Activated CD4-positive, alpha-beta T cell treated with anti-CD3 and anti-CD28 coated beads, Interleukin-2, amount 50 U/mL, for 16 hours (primary cell): ENCODE measurements at places on chromosomes 16 and 17.

DNA sequence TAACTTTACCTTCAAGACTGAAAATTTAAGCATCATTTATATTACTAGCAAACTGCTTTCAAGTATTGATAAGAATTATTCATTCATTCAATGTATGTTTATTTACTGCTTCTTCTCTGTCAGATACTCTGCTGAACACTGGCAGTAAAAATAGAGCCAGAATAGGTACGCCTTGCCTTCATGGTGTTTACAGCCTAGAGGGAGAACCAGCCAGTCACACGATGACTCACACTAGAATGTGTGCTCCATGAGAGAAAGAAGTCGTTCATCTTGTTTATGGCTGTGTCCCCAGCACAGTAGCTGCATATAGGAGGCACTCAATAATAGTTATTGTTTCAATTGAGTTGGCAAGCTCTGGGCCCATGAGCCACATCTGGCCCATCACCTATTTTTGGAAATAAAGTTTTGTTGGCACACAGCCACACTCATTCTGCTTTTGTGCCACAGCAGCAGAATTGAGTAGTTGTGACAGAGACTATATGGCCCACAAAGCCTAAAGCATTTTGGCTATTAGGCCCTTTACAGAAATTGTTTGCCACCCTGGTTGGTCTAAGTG lies 84.2 kb downstream of the TMC6 start:
- no peak for DNase-seq

DNA sequence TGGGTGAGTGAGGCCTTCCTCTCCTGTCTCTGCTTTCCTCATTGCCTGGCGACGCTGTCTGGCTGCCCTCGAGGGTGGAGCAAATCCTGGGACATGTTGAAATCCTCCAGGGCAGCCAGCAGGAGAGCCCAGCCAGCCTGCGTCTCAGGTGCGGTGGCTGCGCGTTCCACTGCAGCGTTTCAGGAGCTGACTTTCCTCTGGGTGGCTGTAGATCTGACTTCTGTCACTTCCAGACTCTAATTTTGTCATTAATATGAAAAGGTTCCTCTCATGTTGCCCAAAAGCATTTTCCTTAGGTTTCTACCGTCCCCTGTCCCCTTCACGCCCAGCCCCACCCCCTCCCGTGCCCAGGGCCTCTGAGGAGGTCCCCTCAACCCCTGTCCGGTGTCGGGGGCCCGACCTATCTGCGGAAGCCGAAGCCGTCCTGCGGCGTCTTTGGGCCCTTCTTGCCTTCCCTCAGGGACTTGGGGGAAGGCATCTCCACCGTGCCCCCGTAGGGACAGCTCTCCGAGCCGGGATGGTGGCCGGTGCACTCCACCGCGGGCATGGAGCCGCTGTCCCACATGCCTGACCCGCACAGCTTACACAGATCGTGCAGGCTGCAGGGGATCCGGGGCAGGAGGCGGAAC lies 95.1 kb downstream of the TBC1D16 start:
- no peak for DNase-seq

DNA sequence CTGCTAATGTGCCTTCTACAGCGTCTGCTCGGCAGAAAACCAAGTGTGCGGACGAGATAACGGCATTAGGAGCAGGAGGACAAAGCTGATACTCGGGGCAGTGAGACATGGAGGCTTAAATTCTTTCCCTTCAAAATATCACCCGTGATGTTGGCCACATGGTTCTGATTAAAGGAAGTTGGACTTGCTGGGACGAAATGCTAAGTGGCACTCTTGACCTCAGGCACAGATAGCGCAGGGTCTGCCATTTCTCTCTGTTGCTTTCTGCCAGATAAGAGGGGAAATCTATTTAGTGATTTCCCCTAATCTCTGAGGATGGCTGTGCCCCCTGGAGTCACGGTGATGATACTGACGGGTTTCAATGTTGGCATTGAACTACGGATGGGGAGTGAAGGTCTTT lies 509.6 kb upstream of the EEF2KMT start:
- no peak for DNase-seq

- DNase-seq = no peak
These were observed 975 bp downstream of the CFAP20 start for GRCh38 chr16:58128181-58128631.

GRCh38 chr17:83036193-83036592 lies 43.2 kb upstream of the METRNL start:
- DNase-seq = no peak

- peak; percentile 29 for DNase-seq
These were observed 18.9 kb downstream of the DNAH17 start for GRCh38 chr17:78558181-78558850.

GRCh38 chr16:8295513-8296237 lies 294.6 kb downstream of the TMEM114 start:
- DNase-seq = no peak
